ENCODE measurements at places on chromosomes 3 and 15.
A peak's percentile ranks its signal among the peaks of the same experiment; 100 is the strongest.

- no peak for DNase-seq
Measured at GRCh38 chr15:48361685-48362084, 30.5 kb downstream of the DUT start.

- no peak for DNase-seq
Measured at GRCh38 chr3:49530231-49530630, 24.0 kb upstream of the BSN start.

DNA sequence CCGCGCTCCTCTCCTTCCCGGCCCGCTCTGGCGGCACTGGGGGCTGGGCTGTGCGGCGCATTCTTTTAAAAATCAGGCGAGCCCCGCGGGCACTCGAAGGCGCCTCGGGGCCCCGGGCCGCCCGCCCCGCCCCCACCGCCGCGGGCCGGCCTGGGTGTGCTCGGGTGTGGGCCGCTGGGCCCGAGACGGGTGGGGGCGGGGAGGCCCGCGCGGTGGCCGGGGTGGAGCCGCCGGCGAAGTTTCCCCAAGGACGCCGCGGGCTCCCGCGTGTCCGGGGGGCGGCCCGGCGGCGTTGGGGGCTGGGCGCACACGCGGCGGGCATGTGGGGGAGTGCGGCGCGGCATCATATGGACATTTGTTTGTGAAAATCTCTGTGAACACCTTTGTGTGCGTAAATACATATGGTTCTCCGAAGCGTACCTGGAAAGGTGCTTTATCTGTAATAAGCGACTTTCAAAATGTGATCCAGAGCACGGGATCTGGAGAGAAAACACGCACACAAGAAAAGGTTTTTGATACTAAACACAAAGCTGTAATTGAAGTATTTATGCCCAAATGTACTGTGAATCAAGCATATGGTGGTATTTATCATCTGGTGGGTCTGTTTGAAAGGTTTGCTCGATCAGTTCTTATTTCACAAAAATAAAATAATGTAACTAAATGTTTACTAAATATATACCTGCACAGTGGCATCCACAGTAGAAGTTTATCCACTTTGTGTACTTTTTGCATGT lies 612 bp upstream of the TBL1XR1 start:
- DNase-seq: peak; percentile 70

DNA sequence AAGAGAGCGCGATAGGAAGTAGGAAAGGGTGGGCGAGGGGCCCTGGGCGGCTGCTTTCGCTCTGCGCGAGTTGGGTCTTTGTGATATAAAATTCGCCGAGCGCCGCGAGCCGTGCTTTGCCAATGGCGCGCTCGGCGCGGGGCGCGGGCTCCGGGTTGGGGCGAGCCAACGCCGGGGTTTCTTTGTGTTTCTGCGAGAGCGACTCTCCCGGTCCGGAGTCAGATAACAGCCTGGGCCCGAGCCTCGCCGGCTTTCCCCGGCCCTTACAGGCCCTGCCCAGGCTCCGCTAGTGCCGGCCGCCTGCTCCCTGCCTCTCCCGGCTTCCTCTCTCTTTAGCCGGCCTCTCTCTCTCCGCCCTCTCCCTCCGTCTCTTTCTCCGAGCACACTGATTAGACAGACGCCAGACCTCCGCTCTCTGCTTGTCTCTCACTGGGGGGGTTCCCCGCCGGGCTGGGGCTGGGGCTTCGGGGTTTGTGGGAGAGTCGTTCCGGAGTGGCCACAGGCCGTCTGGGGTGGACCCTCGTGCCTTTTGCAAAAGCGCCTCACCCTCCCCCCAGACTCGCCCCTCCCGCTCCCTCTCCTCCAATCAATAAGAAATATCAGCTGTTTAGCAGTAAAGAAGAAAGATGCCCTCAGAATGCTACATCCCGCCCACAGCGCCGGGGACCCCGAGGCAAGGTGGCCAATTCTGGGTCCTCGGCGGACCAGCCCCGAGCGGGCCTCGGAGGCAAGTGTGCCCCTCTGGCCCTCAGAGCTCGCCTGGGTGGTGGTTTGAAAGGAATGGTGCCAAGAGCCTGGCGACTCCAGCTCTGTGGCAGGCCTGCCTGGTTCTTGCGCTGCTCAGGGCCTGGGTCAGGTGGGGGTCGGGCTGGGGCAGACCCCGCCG lies 2.9 kb downstream of the NR2F2 start:
- no peak for DNase-seq

GRCh38 chr3:187963677-187964385 lies 190.1 kb upstream of the LPP start:
- DNase-seq: no peak

DNA sequence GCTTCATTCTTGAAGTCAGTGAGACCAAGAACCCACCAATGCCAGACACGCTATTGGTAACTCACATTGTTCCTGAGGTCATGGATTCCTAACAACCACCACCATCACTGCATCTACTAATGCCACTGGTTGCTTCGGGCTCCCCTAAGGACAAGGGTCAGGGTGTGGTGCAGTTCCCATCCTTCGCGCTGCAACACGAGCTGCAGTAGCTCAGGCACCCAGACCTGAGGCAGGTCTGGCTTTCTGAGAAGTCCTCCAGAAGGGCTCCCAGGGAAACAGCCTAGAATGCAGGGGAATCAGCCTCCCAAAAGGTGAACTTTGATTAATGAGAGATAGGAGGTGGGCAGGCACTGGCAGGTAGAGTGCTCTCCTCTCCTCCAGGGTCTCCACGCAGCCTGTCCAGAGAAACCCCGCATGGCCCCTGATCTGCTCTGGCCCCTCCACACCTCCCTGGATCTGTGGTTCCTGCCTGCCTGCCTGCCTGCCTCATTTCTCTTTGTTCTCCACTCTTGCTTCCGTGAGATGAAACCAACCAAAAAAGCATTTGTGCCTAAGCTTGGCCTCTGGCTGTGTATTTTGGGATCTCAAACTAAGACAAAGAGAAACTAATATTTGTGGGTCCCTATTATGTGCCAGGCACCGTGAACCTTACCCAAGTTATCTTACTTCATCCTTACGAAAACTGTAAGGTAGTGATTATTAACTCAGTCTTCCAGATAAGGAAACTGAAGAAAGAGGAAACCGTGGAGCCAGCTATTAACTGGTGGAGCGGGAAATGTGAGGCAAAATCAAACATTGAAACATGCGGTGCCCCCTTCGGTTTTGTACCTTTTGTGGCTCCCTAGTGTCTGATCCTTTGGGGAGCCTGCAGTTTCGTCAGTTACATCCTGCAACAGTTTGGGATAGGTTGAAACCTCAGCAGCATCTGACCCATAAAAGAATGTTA lies 43.9 kb upstream of the USP3 start:
- no peak for DNase-seq

DNA sequence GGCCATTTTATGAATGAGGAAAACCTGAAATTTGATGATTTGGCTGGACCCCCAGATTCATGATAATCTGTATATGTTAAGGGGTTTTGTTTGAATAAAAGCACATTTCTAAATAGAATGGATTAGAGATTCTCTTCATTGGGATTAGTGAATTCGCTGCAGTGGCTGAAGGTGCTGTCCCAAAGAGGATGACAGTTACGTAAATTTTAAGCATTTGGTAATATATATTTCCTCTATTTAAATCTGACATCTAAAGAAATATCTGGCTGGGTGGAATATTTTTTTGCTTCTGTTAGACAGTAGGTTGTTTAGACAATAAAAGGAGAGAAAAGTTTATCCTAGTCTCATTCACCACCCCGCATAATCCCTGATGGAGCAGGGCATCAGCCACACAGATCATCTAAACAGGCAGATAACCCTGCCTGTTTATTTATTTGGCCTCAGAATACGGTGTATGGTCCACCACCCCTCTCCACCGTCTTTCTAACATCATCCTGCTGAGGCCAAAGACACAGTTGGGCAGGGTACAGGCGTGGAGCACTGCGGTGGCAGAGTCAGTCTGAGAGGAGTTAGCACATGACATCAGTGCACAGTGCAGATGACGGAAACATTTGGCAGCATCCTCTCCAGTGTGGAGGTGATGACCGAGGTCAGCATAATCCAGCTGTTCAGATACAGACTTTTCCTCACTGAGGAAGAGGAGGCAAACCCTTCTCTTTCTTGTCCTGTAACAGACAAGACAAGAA lies 20.4 kb upstream of the NFKBIZ start:
- DNase-seq: peak; percentile 82

DNA sequence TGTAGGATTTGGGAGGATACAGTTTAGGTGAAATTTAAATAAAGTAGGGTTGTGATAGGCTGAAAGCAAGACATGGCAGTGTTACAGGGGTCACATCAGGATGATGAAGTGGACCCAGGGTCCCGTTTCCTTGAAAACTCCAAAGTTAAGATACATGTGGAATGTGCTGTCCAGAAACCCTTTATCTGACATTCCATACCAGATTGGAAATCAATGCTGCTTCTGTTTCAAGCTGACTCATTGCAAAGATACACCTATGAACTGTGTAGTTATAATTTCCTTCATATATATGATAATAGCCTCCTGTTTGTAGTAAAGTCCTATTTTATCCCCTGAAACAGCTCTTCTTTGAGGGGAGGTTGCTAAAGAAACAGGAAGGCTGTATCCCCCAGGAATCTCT lies 71.0 kb upstream of the NR2E3 start:
- DNase-seq: no peak

DNA sequence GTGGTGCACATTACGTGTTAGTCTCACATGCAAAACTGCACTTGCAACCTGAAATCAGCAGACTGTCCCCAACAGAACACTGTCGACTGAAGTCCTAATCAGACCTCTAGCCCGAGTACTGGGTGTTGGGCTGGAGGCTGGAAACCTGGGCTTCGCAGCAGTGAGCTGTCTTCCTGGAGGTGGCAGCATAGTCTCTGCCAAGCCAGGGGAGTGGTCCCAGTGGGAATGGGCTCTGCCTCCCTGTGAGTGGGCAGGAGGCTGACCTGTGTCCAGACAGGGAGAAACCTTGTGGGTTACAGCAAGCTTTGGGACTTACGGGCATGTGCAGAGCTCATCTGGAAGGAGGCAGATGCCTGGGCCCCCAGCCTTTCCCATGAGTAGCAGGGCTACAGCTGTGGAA lies 38.2 kb upstream of the MYZAP start:
- DNase-seq: no peak

DNA sequence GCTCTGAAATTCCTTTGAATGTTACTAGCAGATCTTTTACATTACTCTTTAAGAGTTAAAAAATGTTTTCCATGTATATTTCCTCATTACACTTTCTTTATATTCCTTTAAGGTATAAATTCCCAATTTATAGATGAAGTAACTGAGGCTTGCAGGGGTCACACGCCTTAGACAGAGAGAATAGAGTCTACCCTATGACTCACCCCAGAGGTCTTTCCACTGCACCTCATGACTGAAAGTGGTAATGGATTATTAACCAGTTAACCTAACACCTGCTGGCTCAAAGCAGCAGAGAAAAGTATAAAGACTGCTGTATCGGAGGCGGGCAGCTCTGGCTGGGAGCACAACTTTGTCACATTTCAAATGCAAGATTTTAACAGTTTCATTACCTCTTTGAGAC lies 37.7 kb downstream of the LDHAL6B start:
- no peak for DNase-seq

All from activated CD4-positive, alpha-beta T cell treated with anti-CD3 and anti-CD28 coated beads, Interleukin-10, Interleukin-2, amounts not matched to agents 100 ng/mL and 50 ng/mL, durations not matched to agents 16 hours and 8 hours (primary cell).